ENCODE measurements at places on chromosomes 11 and 22.

GRCh38 chr11:115698243-115698642, 194.0 kb upstream of the CADM1 start:
- peaks cover 78% of the 10 kb centered on the region for H3K4me1 ChIP-seq
- H3K36me3 ChIP-seq: peaks cover 4% of the 10 kb centered on the region
- H3K27me3 ChIP-seq: no peaks in the 10 kb centered on the region
- DNase-seq: no peak
- no peak overlapping the region for H3K4me3 ChIP-seq

- peaks cover 5% of the 10 kb centered on the region for H3K4me1 ChIP-seq
- no peak overlapping the region for H3K4me3 ChIP-seq
- H3K27me3 ChIP-seq: peaks cover 12% of the 10 kb centered on the region
- H3K27ac ChIP-seq: no peak overlapping the region
- no peaks in the 10 kb centered on the region for H3K36me3 ChIP-seq
These were observed 662.5 kb upstream of the TENM4 start for GRCh38 chr11:80103142-80103859.

- no peaks in the 10 kb centered on the region for H3K4me1 ChIP-seq
- DNase-seq: no peak
- H3K4me3 ChIP-seq: no peak overlapping the region
- no peak overlapping the region for H3K27ac ChIP-seq
- no peaks in the 10 kb centered on the region for H3K36me3 ChIP-seq
These were observed 16.5 kb upstream of the OR9G4 start for GRCh38 chr11:56764976-56765375.

DNA sequence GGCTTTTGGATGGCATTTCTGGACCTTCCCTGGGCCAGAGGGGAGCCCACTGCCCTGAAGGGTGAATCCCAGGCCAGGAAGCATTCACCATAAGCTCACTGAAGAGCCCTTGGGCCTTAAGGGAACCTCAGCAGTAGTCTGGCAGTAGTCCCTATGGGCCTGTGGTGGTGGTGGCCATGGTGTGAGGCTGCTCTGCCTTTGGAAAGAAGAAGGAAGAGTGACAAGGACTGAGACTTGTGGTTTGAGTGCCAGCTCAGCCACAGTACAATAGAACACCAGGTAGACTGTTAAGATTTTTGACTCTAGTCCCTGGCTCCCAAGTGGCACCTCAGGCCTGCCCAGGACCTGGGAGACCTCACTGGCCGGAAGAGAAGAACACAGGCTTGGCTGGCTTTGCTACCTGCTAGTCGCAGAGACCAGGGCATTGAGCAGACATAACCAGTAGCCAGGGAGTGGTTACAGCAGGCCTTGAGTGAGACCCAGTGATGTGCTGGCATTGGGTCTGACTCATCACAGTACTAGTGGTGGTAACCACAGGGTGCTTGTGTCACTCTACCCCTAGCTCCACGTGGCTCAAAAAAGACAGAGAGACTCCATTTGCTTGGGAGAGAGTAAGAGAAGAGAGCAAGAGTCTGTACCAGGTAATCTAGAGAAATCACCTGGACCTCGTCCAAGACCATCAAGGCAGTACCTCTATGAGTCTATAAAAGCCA, 259.8 kb upstream of the BLID start:
- no peak overlapping the region for H3K27ac ChIP-seq
- no peaks in the 10 kb centered on the region for H3K36me3 ChIP-seq
- H3K4me3 ChIP-seq: no peak overlapping the region
- no peak for DNase-seq
- H3K27me3 ChIP-seq: no peaks in the 10 kb centered on the region
- H3K4me1 ChIP-seq: no peaks in the 10 kb centered on the region

- H3K27ac ChIP-seq: no peak overlapping the region
- no peaks in the 10 kb centered on the region for H3K27me3 ChIP-seq
- peaks cover 14% of the 10 kb centered on the region for H3K36me3 ChIP-seq
- DNase-seq: no peak
These were observed 177.8 kb upstream of the MPPED2 start for GRCh38 chr11:30763951-30764350.

DNA sequence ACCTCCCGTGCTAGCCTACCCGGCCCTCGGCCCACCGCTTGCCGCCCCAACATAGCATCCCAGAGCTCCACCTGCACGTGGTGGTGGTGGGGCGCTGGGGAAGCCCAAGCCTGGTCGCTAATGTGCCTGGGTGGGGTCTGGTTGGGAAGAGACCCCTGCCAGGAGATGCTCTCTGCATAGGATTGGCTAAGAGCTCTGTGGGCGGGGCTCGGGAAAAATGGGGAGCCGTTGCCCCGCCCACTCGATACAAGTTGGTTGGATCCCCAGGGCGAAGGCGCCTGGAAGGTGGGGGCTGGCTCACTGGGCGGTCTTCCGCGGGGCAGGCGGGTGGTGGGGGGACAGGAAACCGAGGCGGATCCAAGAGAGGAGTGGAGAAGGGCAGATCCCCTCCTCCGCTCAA, 7.6 kb downstream of the LRRC10B start:
- DNase-seq: no peak
- H3K4me3 ChIP-seq: no peak overlapping the region
- H3K36me3 ChIP-seq: no peaks in the 10 kb centered on the region
- H3K27me3 ChIP-seq: peaks cover 8% of the 10 kb centered on the region
- H3K27ac ChIP-seq: no peak overlapping the region

DNA sequence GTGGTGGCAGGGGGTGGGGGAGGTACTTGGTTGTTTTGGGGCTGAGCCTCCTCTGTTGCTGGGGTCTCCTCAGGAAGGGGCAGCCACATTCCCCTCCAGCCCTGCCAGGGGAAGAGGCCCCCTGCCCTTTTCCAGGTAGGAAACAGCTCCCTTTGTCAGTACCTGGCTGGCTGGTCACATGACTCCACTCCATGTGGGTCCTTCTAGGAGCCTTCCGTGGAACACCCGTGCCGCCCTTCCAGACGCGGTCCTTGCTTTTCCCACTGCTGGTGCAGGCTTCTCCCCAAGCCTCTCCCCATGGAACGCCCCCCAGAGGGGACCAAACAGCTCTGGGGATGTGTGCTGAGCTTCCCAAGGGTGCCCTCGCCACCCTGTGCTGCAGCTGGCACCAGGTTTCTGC, 19.9 kb downstream of the IFT27 start:
- no peak overlapping the region for H3K4me3 ChIP-seq
- H3K36me3 ChIP-seq: no peaks in the 10 kb centered on the region
- peaks cover 37% of the 10 kb centered on the region for H3K27me3 ChIP-seq
- no peak overlapping the region for H3K27ac ChIP-seq

GRCh38 chr11:119615882-119616196, 113.2 kb downstream of the NECTIN1 start:
- H3K27ac ChIP-seq: no peak overlapping the region
- no peak overlapping the region for H3K4me3 ChIP-seq
- H3K36me3 ChIP-seq: no peaks in the 10 kb centered on the region
- peaks cover 11% of the 10 kb centered on the region for H3K27me3 ChIP-seq
- DNase-seq: no peak
- peaks cover 25% of the 10 kb centered on the region for H3K4me1 ChIP-seq

DNA sequence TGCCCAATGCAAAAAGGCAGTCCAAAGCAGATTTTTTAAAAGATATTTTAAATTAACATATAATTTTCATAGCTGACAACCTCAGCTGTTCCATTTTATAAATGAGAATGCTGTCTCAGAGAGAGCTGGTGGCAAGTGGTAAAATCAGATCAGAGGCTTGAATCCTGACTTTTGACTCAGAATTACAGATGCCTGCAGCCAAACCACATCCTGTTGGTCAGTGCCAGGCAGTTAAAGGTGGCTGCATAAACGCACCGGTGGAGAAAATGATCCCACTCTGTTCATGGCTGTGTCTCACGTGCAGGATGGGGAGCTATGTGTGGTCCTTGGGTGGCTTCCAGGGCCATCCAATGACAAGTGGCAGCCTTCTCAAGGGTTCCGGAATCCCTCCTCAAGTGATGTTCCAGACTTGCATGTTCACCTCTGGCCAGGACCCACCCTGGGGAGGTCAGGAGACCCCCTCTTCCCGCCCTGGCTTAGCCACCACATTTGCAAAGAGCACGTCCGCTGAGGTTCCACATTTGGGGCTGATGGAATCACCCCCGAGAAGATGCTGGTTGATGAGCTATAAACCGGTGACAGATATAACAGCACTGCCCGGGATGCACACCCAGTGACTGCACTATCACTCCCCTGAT, 155.5 kb downstream of the SHANK2 start:
- H3K36me3 ChIP-seq: no peaks in the 10 kb centered on the region
- no peak for DNase-seq
- no peak overlapping the region for H3K4me3 ChIP-seq

DNA sequence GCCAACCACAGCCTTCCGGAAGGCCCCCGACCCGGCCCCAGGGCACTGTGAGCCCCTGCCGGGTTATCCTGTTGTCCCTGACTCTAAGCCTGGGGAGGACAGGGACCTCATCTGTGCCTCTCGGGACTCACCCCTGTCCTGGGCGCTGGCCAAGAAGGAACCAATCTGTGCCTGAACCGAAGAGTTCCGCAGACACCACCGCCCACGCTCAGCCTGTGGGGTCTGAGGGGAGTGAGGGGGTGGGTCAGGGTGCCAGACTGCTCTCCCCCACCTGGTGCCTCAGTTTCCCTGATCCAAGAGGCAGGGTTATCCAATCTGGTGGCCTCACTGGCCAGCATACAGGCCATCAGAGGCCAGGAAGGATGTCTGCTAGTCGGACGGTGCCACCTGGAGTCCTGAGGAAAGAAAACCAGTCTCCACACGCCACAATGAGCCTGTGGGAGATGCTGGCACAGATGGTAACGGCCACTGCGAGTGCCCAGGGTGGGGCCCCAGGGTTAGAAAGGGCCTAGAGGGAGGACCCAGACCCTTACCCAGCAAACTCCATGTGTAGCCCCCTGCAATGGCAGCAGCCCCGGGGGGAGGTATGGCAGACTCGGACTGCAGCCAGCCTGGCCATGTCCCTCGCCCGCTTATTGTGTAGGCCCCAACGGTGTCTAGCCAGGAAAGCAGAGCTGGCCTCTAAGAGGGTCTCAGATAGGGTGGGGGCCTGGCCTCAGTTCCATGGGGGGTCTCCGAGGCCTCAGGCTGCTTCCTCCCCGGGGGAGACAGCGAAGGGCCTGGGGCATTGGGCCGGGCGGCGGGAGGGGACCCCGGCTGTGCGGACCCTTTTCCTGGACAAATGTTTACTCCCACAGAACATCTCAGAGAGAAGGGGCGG, 827 bp upstream of the TNNT3 start:
- peaks cover 43% of the 10 kb centered on the region for H3K4me1 ChIP-seq
- H3K36me3 ChIP-seq: no peaks in the 10 kb centered on the region
- peaks cover 6% of the 10 kb centered on the region for H3K27me3 ChIP-seq
- H3K4me3 ChIP-seq: no peak overlapping the region

GRCh38 chr11:120675171-120675570, 163.6 kb downstream of the GRIK4 start:
- H3K27me3 ChIP-seq: peaks cover 5% of the 10 kb centered on the region
- H3K36me3 ChIP-seq: no peaks in the 10 kb centered on the region
- DNase-seq: no peak

GRCh38 chr11:77495526-77495925, 21.6 kb upstream of the PAK1 start:
- no peak for DNase-seq
- no peak overlapping the region for H3K27ac ChIP-seq
- H3K27me3 ChIP-seq: no peaks in the 10 kb centered on the region
- H3K4me3 ChIP-seq: no peak overlapping the region

DNA sequence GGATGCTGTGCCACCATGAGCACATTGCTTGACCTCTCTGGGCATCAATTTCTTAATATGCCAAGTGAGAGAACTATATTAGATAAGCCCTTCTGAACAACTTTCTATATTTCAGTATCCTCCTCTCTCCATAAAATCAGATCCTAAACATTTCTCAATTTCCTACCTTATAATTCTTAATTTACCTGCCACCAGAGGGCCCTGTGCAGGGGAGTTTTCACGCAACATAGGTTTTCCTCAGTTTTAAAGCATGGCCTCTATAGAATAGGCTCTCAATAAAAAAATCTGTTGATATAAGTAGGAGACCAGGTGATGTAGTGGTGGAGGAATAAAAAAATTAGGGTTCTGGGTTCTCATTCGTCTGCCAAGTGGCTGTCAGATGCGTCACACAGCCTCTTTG, 83.7 kb upstream of the DBX1 start:
- DNase-seq: no peak
- H3K4me1 ChIP-seq: peaks cover 28% of the 10 kb centered on the region
- H3K27ac ChIP-seq: no peak overlapping the region
- peaks cover 6% of the 10 kb centered on the region for H3K36me3 ChIP-seq

GRCh38 chr11:71279916-71280645, 27.7 kb upstream of the SHANK2 start:
- peaks cover 18% of the 10 kb centered on the region for H3K4me1 ChIP-seq
- no peaks in the 10 kb centered on the region for H3K36me3 ChIP-seq
- no peak overlapping the region for H3K27ac ChIP-seq
- peaks cover 19% of the 10 kb centered on the region for H3K27me3 ChIP-seq
- H3K4me3 ChIP-seq: no peak overlapping the region
- no peak for DNase-seq

DNA sequence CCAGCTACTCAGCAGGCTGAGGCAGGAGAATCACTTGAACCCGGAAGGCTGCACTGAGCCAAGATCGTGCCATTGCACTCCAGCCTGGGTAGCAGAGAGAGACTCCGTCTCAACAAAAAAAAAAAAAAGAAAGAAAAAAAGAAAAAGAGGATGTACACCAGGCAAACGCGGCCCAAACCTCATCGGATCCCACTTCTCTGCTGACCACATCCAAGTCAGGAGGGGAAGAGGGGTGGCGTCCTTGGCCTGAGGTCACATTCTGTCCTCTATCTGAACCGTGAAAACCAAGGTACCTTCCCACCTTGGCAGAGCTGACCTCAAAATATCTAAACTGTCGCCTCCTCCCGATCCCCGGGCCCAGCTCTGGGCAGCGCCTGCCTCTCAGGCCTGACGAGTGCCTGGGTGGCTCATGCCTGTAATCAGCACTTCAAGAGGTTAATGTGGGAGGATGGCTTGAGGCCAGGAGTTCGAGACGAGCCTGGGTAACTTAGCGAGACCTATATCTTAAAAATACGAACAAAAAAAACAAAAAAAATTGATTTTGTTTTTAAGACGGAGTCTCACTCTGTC, 25.1 kb downstream of the RGL4 start:
- no peaks in the 10 kb centered on the region for H3K27me3 ChIP-seq
- peaks cover 17% of the 10 kb centered on the region for H3K36me3 ChIP-seq
- peak overlapping the region; percentile 80 for H3K4me3 ChIP-seq
- no peak for DNase-seq

DNA sequence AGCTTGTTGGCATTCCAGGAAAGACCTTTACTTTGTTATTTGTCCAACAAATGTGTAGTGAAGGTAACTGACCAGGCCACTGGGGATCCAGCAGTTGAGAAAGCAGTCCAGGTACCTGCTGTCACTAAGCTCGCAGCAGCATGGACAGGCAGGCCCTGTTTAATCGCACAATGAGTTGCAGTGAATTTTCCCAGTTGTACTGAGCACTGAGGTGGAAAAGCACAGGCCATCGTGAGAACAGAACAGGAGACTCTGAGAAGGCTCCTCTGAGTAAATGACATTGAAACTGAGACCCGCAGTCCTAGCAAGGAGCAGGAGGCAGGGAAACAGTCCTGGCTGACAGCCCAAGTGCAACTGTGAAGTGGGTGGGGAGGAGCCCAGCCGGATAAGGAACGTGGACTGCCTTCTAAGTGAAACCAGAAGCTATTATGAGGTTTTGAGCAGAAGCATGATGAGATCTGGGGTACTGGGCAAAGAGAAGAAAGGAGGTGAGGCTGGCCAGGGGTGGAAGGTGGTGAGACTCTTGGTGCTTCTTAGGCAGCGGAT, 39.8 kb upstream of the CDON start:
- peaks cover 95% of the 10 kb centered on the region for H3K4me1 ChIP-seq
- H3K36me3 ChIP-seq: no peaks in the 10 kb centered on the region
- no peak for DNase-seq
- H3K4me3 ChIP-seq: peak overlapping the region; percentile 28
- peaks cover 7% of the 10 kb centered on the region for H3K27me3 ChIP-seq

GRCh38 chr11:25211635-25212254, 714.9 kb downstream of the LUZP2 start:
- no peaks in the 10 kb centered on the region for H3K4me1 ChIP-seq
- peaks cover 2% of the 10 kb centered on the region for H3K27me3 ChIP-seq
- H3K4me3 ChIP-seq: no peak overlapping the region
- H3K36me3 ChIP-seq: no peaks in the 10 kb centered on the region
- H3K27ac ChIP-seq: no peak overlapping the region
- no peak for DNase-seq
